Spleen (tissue), 13 donors: ENCODE measurements at places on chromosomes 7 and 10.
A peak's percentile ranks its signal among the peaks of the same experiment; 100 is the strongest.

DNA sequence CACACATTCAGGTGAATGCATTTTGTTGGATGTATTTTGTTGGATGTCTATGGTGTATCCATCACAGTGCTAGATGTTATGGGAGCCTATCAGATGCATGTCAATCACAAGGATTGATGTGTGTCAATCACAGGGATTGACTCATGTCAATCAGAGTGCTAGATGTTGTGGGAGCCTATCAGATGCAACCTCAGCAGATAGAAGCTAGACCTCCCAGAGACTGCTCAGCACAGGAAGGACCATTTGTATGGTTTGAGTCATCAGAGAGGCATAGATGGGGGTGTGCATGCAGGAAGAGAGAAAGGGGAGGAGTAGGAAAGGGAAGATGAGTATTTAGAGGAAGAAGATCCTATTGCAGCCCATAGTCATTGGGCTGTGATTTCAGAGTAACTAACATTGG lies 48.3 kb upstream of the PITRM1 start:
- no peak for DNase-seq

- peak; percentile 93 for DNase-seq
Observed at GRCh38 chr10:133318494-133319127, 9.9 kb downstream of the ZNF511 start.

DNA sequence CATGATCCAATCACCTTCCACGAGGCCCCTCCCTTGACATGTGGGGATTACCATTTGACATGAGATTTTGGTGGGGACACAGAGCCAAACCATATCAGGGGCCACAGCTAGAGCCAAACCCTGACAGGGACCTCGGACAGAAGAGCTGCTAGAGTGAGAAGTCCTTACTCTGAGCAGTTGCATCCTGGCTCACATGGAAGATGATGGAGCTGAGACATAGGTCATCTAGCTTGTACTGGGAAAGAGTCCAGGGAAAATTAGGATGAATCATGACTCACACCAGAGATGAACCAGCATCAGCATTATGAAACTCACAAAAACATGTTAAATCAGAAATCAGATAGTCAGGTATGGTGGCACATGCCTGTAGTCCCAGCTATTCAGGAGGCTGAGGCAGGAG lies 12.8 kb upstream of the FMC1 start:
- DNase-seq: no peak

GRCh38 chr10:103739039-103739764 lies 116.2 kb downstream of the SH3PXD2A start:
- no peak for DNase-seq

DNA sequence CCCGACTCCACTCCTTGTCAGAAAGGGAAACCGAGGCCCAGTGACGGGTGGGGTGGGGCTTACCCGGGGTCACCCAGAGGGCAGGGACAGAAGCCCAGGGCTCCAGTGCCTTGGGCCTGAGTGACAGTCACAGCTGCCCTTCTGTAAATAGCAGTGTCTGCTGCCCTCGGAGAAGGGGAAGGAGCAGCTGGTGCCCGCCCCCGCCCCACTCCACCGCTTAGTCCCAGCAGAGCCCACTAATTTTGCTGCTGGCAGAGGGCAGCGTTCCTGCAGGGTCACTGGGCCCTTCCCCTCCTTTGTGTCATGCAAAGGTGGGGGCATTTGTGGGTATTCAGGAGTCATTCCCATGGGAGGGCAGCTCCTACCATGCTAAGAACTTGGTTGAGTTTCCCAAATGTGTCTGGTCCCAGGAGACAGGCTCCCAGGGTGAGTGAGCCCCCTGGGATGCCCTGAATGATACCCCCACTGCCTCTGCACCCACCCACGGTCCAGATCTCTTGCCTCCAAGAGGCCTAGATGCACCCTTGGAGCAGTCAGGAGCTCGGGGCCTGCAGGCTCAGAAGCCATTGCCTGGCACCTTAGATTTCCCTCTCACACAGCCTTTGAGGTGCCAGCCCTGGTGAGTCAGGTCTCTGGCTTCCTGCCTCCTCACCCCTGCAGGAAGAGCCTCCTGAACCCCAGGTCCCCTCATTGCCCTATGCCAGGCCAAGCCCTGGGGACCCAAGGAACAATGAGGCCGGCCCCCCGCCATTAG lies 17.2 kb downstream of the SH2B2 start:
- peak; percentile 75 for DNase-seq

DNA sequence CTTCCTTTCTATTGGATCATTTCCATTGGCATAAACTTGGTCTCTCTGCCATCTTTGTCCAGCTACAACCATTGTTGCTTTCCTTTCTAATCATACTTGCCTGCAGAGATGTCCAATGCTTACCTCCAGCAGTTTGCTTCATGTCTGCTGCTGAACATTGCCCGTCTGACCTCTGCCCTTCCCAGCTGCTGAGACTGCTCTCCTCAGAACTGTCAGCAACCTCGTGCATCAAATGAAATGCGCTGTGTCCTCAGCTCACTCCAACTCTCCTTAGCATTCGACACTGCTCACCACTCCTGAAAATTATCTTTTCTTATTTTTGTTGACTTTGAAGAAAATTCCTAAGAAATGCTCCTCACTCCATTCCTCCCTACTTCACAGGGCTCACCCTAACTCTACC lies 5.0 kb downstream of the FAM170B start:
- no peak for DNase-seq

DNA sequence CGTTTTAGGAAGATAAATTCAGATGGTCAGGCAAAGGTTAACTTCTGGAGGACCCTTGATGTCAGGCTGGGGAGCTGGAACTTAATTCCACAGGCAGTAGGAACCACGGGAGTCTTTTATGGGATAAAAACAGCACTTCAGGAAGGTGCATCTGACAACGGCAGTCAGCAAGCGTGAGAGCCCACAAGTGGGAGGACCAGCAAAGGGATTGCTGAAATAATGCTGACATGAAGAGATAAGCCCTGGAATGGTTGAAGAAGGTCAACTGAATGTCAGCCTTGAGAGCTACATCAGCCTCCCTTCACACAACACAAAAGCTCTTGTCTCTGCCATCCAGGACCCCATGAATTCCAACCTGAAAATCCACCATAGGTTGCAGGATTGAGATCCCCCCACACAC lies 138.8 kb downstream of the SORCS1 start:
- DNase-seq: no peak

- no peak for DNase-seq
Observed at GRCh38 chr7:73779517-73779916, 9.4 kb upstream of the CLDN3 start.

- no peak for DNase-seq
Observed at GRCh38 chr7:70681469-70682350, 450.2 kb upstream of the GALNT17 start.

- DNase-seq: no peak
Observed at GRCh38 chr7:128022631-128023532, 8.4 kb downstream of the LRRC4 start.

DNA sequence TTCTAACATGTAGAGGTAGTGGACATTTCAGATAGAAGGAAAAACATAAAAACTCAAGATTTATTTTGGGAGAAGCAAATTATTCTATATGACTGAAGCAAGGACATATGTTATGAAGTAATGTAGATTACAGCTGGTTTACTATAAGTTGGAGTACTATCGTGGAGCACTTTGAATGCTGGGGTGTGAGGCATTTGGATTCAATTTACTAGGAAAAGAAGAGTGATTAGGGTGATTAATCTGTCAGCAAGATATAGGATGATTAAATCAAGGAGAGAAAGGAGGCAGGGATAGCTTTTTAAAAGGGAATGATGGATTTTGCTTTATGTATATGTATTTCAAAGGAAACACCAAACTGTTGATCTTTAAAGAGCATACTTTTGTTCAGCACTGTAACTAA lies 318.4 kb upstream of the KAT6B start:
- DNase-seq: no peak

- no peak for DNase-seq
Observed at GRCh38 chr10:58570979-58571378, 58.3 kb downstream of the BICC1 start.

- DNase-seq: no peak
Observed at GRCh38 chr7:18552316-18552916, 56.9 kb downstream of the HDAC9 start.

DNA sequence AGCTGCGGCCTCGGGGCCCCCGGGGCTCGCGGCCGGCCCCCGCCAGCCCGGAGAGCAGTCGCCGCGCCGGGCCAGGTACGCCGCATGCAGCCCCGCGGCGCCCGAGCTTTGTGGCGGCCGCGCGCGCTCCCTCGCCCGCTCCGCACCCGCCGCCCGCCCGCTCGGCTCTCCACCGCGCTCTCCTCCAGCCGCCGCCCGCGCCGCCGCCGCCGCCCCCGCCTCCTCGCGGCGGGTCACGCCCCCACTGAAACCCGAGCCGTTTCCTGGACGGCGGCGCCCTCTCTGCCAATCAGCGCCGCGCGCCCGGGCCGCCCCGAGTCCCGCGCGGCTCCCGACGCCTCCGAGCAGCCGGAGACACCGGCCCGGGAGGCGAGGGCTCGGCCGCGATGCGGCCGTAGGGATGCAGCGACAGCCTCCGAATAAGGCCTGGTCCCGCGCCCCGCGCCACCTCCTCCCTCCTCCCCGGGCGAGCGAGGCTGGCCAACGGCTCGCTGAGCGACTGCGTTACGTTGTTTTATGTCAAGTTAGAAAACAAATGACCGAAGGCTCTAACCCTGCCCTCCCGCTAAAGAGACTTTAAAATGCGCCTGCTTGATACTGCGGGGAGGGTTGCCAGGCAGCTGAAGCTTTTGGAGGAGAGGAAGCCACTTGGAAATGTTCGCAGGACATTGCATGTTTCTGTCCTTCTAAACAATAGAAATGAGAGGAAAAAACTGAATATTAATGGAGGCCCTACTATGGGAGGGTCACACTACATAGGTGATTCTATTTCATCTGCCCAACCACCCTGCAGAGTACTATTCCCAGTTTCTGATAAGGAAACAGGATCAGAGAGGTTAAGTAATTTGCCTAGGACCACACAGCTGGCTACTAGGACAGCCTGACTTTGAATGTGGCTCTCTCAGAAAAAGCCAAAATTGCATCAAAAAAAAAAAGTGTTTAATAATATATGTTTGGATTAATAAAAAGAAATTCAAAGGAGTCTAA lies at the start of gene FGFR2:
FGFR2 (minus strand) TSS at position 182 of the 987 bp plus-strand sequence. CDS start 4,627 bp downstream, outside the sequence.
- no peak for DNase-seq

DNA sequence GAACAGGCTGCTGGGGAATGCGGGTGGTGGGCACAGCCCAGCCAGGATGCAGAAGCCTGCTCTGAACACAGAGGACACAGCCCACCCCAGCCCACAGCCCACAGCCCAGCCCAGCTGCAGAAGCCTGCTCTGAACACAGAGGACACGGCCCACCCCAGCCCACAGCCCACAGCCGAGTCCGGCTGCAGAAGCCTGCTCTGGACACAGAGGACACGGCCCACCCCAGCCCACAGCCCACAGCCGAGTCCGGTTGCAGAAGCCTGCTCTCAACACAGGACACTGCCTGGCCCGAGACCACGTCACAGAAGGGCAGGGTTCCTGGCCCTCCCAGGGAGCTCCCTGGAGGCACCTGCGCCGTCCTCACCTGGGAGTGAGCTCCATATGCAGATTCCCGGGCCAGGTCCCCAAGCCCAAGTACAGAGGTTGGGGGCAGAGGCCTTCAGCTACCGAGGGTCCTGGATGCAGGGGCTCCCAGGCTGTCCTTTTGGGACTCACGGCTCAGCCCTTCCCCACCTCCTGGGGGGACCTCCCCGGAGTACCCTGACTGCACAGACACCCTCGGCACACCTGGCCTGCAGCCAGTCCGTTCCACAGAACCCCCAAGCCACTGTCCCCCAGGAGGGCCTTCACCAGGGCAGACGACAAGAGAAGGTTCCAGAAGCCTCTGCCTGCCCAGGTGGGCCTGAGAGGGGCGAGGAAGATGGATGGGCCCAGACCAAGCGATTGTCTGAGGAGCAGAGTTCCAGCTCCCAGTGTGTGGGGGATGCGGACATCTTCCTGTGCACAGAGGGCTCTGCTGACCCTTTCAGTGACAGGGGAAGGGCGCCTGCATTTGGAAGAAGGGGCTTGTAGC lies 23.7 kb upstream of the FOXL3 start:
- peak; percentile 57 for DNase-seq

DNA sequence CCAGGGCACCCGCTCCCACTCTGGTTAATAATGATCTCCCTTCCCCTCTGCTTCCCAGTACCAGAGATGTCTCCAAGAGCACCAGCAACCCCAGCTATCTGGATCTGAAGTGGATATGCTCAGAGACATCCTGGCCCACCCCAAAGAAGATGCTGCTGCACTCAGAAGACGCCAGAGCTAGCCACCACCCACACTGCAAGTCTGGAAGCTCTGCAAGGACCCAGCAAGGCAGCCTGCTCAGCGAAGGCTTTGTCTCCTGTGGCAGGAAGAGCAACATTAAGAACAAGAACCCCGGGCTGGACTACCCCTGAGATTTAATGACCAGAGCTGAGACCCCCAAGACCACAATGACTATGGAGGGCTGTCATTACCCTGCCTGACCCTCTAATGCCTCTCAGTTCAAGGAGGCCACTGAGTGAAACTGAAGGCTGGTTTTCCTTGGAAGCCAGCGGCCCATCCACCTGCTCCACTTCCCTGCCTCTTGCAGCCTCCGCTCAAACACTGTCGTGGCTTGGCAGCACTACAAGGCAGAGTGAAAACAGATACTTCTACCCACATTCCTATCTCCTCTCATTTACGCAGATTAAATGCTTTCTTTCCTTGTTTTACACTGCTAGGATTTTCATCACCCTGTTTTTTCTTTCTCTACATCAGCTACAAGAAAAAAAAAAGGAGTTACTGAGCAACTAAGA lies 202.2 kb downstream of the SNX10 start:
- DNase-seq: no peak

DNA sequence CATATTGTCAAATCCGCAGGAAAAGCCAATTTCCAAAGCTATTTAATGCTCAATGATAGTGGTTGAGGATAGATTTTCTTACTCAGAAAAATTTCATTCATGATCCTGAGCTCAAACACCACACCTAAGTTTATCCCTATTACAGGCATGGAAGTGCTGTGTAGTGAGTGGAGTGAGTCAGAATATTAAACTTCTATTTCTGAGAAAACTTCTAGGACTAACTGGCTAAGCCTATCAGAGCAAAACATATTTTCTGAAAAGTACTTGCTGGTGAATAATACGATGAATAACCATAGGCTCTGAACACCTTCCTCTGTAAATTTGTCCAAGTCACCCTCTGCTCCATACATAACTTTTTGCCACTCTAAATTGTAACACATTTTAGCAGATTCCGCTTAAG lies 221.5 kb downstream of the SUGCT start:
- no peak for DNase-seq

GRCh38 chr10:107056182-107056581 lies 108.3 kb downstream of the SORCS1 start:
- no peak for DNase-seq

GRCh38 chr10:15684768-15685167 lies 35.0 kb downstream of the ITGA8 start:
- no peak for DNase-seq

- no peak for DNase-seq
Observed at GRCh38 chr7:99766484-99767099, 17.4 kb downstream of the CYP3A4 start.

DNA sequence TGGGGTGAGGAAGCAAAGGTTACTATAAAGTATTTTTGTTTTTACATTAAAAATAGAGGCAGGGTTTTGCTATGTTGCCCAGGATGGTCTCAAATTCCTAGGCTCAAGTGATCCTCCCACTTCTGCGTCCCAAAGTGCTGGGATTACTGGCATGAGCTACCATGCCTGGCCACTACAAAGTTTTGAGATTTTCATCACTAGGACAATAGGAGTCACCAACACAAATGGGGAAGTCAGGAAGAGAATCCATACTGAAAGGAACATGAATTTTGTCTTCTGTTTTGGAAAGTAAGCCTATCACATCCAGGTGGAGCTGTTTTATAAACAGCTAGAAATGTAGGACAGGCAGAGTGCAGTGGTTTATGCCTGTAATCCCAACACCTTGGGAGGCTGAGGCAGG lies 20.0 kb upstream of the CAPZA2 start:
- no peak for DNase-seq

- peak; percentile 92 for DNase-seq
Observed at GRCh38 chr10:103451831-103452505, at the start of gene CALHM2. TSS of gene CALHM2 (minus strand) at chr10:103452370. CDS start at chr10:103449941, 2,429 bp downstream.
